NCI-H2227 treated with DMSO at 0.1 percent for 48 hours (cell line): ENCODE measurements at places on chromosomes 3 and 15.
A peak's percentile ranks its signal among the peaks of the same experiment; 100 is the strongest.

GRCh38 chr3:141231952-141232823 is 563 bp downstream of the PXYLP1 start:
- no peak for DNase-seq

DNA sequence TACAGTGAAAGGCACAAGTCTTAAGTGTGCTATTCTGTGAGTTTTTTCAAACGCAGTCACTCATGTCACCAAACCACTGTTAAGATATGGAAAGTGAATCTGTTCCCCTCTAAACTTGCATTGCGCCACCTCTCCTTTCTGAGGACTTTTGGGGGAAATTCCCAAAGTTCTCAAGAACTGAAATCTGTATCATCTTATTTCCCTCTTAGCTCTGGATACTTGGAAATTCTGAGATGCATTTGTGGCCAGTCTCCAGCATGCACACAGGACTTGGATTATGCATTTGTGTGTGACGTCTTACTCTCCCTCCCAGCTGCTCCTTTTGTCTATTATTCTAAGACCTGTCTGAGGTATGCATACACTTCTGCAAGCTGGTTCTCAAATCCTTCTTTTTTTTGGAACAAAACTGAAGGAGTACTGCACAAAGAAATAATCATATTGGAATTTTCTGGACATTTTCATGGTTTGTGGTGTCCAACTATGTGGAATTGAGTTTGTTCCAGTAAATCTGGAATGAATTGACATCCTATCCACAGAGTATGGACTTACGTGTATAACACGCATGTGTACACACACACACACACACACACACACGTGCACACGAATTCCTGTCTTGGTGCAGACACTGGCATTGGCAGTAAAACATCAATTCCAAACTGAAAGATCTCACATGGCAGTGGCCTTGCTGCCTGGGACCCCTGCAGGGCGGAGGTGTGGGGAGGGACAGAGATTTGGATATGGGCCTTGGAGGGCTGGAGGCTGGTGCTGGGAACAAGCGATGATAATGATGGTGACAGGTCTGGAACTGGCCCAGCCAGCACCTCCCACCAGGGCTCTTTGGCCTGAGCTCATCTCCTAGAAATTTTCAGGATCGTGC is 8.2 kb upstream of the LCTL start:
- DNase-seq = no peak

GRCh38 chr15:48962662-48963523 is 826 bp downstream of the SHC4 start:
- DNase-seq = no peak

DNA sequence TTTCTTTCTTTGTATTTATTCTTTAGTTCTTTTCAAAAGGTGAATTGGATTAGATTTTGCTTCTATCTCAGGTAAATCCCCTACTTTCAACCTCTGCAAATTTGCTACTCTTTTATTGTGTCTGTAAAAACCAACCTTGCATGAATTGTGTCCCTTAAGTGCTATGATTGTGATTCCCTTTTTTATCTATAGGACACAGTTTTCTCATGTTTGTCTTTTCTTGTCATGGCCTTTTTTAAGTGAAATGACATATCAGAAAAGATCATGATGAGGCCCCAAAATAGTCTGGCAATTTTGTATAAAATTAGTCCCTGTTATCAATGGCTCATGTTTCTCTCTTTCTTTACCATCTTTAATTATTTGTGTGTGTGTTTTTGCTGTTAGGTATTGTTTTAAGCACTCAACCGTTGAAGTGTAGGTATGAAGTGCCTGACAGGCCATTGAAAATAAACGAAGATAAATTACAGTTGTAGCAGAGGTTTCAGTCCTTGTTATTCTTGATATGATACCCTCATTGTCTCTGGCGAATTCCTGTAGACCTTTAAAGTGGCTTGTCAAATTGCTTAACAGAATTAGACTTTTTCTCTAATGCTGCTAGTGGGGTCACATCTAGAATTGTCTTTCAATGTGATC is 184.3 kb downstream of the UBE2E2 start:
- no peak for DNase-seq

- no peak for DNase-seq
Observed at GRCh38 chr3:194312186-194312742, 38.9 kb downstream of the CPN2 start.

DNA sequence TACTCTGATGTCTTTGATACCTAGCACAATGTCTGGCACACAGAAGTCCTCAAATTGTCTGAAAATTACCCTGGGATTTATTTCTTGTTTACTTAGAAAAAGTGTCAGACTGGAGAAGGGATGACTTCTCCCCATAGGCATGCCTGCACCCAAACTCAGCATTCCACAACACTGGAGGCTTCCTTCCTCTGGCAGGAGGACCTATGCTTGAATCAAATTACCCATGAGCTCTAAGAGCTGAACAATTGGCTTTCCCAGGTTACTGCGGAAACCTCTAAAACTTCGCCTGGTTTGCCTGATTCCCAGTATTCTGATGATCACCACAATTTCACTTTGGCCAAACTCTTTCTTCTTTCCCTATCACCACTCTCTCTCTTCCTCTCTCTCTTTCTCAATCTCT is 217.4 kb downstream of the DIPK2A start:
- no peak for DNase-seq

- no peak for DNase-seq
Observed at GRCh38 chr3:98003306-98003969, 31.2 kb upstream of the RIOX2 start.

DNA sequence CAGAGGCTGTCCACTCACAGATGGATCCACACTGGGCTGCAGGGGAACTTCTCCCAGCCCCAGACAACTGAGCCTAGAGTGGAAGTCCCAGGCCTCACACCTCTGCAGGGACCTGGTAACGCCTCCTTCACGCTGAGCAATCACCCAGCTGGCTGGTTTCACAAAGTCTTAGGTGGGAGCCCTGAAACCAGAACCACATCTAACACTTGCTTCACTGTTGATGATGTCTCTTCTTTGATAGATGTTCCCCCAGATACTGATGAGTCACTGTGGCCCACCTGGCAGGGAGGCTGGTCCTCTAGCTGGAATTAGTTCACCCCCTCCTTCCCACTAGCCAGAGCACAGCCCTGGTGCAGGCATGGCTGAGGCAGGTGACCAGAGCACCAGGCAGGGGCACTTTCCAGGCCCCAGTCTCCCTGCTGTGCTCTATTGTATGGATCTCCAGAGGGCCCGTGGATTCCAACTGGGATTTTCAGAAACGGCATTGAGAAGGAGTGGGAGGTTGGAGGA is 33.5 kb downstream of the MYL3 start:
- no peak for DNase-seq

GRCh38 chr3:53166206-53166605 is 5.2 kb downstream of the PRKCD start:
- no peak for DNase-seq

DNA sequence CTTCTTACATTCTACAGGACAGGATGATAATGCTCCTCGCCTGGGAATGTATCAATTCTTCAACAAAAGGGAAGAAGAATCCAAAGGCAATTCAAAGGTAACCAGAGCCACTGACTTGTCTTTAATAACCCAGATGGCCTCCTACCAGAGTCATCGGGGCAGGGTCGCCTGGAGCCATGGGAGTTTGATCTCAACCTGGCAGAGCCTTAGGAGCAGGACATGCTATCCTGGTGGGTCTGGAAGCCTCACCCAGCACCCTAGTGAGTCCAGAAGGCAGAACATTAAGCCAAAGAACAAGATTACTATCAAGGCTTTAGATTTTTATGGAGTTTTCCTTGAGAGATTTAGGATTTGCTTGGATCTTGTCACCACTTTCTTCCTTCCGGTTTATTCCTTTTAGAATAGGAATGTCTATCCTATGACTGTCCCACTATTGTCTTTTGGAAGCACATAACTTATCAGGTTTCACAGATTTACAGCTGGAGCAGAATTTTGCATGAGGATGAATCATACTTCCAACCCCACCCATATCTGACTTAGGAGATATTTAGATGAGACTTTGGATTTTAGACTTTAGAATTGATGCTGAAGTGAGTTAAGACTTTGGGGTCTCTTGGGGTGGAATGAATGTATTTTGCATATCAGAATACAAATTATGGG is 330.3 kb upstream of the GOLIM4 start:
- no peak for DNase-seq

- DNase-seq = no peak
Observed at GRCh38 chr3:148791920-148792319, 35.7 kb upstream of the CPB1 start.

- no peak for DNase-seq
Observed at GRCh38 chr3:119657887-119658702, 2.3 kb downstream of the POPDC2 start.

DNA sequence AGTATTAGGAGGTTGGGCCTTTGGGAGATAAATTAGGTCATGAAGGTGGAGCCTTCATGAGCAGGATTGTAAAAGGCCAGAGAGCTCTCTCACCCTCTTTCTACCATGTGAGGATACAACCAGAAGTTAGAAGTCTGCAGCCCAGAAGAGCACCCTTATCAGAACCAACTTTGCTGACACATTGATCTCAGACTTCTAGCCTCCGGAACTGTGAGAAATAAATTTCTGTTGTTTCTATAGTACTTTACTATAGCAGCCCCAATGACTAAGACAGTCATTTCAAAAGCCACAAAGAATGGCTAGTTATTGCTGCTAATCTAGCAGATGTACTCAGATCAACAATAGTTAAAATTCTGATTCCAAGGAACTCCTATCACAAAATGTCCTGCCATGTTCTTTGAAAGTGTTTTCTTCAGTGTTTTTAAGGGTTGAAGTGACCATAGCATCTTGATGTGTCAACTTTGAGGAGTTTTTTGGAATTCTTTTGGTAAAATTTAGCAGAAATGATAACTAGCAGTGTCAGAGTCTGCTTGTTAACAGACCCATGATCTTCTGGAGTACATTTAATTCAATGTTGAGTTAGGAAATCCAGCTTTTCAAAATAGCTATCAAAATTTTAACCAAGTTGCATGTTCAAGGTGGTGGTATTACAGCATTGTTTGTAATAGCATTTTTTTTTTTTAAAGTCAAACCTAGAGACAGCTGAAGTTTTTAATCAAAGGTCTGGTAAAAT is 10.3 kb downstream of the DZIP3 start:
- DNase-seq = no peak

DNA sequence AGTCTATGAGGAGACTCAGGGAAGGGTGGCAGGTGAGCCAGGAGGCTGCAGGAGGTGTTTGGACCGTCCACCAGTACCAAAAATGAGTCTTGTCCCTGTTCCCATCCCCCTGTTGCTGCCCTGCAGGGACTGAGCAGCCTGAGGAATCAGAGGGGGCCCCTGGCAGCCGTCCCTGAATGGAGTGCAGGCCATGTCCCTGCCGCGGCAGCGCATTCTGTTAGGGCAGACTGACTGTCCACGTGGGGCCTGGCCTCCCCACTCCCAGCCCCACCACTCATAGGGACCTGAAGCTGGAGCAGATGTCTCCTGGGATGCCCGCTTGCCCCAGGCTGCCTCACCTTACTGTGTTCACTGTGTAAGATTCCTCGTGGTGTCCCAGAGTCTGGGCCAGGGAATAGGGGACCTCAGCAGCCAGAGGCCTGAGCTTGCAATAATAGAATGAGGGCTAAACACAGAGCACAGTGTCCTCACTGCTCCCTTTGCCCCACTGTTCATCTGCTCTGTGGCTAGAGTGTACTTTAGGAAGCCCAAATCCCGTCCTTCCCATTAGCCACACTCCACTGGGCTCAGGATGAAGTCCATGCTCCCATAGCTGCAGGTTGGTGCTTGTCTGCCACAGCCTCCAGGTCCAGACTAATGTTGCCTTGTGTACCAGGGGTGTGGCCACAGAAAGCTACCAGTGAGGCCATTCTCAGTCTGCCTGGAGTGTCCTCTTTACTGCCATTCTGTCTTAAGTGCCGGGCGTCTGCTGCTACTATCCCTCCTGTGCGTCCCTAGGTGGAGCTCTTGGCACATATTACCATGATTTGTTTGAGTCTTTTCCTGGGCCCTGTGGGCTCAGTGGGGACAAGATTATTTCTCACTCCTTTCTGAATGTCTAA is 63.2 kb downstream of the HCN4 start:
- DNase-seq = peak; percentile 74
